ENCODE measurements at places on chromosomes 7 and 10. TPM values are rescaled to one million over a fixed set of nuclear protein-coding genes. Genes with fewer than 3 reads are reported as not detected.

DNA sequence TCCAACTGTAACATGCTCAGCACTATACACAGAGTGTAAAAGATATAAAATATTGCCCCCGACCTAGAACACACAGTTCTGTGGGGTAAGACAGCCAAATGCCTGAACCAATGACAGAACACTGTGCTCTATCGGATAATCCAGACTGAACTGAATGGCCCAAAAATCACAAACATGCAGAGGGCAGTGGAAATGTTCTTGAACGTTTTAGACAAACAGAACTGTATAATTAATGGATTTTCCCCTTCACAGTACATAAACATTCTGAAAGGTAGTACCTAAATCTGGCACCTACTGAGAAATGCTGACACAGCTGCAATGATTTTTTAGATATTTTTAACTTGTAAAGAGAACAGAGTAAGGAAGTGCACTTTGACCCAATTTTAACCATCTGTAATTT is 33.4 kb downstream of the PARD3 start:
- H3K4me3 ChIP-seq, result no peak overlapping the region
- DNase-seq, result no peak
- no peak overlapping the region for H3K27ac ChIP-seq
- H3K27me3 ChIP-seq, result no peaks in the 10 kb centered on the region
- H3K4me1 ChIP-seq, result peaks cover 13% of the 10 kb centered on the region

DNA sequence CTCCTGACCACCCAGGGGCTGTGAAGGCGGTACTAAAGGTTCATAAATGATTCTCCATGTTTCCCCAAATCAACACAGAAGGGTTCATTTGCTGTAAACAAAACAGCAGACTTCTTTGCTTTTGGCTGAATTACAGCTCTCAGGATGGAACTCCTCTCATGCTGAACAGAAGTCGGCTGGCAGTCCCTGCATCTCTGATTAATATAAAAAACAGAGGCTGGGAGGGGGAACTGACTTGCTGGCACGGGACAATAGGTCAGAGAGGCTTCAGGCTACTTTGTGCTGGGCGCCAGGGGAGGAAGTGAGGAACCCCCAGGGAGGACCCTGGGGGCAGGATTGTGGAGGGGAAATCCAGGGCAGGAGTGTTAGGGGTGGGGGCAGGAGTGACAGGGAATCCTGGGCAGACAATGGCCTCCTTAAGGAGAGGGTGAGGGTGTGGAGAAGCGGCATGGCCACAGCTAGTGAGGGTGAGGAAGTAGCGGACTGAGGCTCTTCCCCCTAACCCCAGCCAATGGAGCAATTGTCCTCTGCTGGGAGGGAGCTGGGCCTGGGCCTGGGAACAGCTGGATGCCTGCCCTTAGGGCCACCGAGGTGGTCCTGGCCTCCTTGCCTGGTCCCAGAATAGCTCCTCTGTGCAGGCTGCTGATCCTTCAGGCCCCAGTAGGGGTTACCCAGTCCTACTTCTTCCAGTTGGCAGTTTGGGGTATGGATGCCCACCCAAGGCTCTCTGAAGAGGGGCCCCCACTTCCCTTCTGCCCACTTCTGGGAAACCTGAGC is 9.2 kb upstream of the SFRP5 start:
- H3K27me3 ChIP-seq, result no peaks in the 10 kb centered on the region
- no peaks in the 10 kb centered on the region for H3K4me1 ChIP-seq
- H3K4me3 ChIP-seq, result no peak overlapping the region
- no peaks in the 10 kb centered on the region for H3K36me3 ChIP-seq
- DNase-seq, result no peak
- H3K27ac ChIP-seq, result no peak overlapping the region

- H3K36me3 ChIP-seq, result no peaks in the 10 kb centered on the region
- H3K4me3 ChIP-seq, result no peak overlapping the region
- no peak for DNase-seq
- no peaks in the 10 kb centered on the region for H3K4me1 ChIP-seq
- no peak overlapping the region for H3K27ac ChIP-seq
- H3K27me3 ChIP-seq, result no peaks in the 10 kb centered on the region
Observed at GRCh38 chr10:133440633-133441285, 13.0 kb upstream of the SCART1 start.

DNA sequence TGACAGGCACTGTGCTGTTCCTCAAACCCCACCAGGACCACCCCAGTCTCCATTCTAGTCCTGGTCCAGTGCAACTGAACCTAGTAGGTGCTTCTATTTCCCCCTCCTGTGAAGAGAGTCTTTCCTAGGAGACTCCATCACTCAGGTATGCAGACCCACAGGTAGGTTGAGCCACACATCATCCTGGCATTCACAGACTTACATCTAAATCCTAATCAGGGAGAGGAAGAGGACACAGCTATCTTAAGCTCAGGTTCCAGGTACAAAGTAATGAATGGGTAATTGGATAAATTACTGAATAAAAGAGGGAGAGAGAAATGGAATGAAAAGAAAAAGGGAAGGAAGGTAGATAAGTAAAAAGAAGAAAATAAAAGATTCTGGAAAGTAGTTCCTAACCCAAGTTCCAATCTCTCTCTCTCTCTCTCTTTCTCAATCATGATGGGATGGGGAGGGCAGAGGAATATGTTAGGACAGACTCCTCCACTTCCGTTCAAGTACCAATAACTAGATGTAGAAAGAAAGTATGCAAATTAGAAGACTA is 139.8 kb upstream of the NAMPT start:
- H3K27me3 ChIP-seq, result no peaks in the 10 kb centered on the region
- H3K36me3 ChIP-seq, result no peaks in the 10 kb centered on the region
- peak overlapping the region; percentile 83 for H3K27ac ChIP-seq
- no peak for DNase-seq
- H3K4me1 ChIP-seq, result peaks cover 33% of the 10 kb centered on the region

AKR1B15 gene
- not detected for total RNA-seq

MYO1G gene
- total RNA-seq, result not detected

Data from GM23248 (cell line).